Erythroblast (primary cell): ENCODE measurements at places on chromosomes 1 and 21.

DNA sequence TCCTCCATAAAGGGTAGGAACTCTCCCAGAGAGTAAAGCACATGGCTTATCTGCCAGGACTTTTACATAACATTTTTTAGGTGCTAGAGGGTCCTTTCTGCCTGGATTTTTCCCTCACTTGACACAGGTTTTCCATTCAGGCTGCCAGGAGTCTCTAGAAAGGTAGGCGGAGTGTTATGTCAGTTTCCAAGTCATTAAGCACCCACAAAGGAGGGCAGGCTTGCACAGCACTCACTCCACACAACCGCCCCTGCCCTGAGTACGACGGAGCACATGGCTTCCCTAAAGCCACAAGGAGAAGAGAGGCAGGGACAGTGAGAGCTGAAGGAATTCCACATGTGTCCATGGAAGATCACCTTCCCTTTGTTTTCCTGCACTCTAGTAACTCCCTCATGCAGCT lies 55.7 kb downstream of the CAPZB start:
- no peak for DNase-seq

GRCh38 chr1:18012686-18013085 lies 94.9 kb upstream of the IGSF21 start:
- no peak for DNase-seq

- no peak for DNase-seq
These were observed 40.1 kb downstream of the CHAF1B start for GRCh38 chr21:36425286-36425685.

DNA sequence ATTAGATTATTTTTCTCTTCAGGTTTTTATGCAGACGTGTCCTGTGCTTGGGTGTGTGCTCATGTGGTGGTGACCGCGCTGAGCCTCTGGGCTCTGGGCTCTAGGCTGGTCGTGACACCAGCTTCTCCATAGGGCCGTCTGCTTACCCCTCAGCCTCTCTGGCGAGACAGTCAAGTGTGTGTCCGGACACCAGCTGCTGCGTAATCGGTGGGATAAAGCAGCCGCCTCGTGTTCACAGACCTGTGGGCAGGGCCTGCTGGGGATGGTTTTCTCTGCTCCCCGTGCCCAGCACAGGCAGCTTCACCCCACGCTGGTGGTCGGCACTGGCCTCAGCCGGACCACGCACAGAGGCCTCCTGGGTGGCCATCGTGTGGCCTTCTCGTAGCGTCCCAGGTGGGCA lies 33.6 kb upstream of the DIP2A start:
- no peak for DNase-seq

DNA sequence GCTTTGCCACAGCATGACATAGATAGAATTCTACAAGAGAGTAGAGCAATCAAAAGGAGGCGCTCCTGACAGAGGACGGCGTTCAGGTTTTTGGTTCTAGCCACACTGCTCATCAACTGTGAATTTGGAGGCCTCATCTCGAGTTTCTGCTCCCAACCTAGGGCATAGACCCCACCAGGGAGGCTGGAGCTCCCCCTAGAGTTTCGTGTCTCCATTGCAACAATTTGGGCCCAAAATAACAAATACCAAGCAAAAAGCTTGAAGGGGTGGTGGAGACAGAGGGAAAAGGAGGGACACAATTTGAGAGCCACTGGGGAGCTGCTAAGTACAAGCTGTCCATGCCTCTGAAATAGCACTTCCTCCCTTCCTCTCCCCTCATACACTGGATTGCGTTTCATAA lies 297.0 kb downstream of the GPATCH2 start:
- DNase-seq: peak; percentile 26

GRCh38 chr1:89821322-89822108 lies 683 bp downstream of the LRRC8D start:
- peak; percentile 71 for DNase-seq

- no peak for DNase-seq
These were observed 15.2 kb upstream of the GJB5 start for GRCh38 chr1:34739613-34740012.

DNA sequence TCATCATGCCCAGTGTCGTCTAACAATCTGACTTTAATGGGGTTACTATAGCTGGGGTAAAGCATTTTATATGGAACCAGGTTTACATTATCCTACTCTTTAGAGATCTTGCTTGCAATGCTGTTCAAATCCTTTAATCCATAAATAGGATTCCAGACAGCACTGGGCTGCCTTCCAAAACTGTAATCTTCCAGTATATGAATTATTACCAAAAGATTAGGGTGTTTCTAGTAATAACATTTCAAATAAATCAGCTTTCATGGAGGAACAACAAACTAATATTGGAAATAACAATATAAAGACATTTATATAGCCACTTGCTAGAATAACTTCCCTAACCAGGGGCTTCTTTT lies 88.6 kb upstream of the PLXNA2 start:
- no peak for DNase-seq

- no peak for DNase-seq
These were observed 13.6 kb downstream of the FHAD1 start for GRCh38 chr1:15260418-15261154.

DNA sequence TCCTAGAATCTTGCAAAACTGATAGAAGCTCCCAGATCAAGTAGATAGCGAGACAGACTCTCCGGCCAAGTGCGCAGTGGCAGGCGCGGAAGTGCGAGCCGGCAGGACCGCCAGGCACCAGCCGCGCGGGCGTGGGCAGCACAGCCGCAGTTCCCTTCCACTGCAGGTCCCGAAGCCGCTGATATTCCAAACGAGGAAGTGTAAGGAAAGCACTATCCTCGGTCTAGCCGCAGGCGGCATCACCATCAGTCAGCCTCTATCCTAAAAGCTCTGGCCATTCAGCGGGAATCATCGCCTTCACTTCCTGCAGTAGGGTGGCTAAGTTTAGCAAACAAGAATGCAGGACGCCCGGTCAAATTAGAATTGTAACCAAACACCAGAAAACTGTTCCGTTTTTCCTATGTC lies 710 bp downstream of the GLRX2 start:
- DNase-seq: peak; percentile 60

GRCh38 chr21:22898051-22898665 lies 1899.9 kb downstream of the NCAM2 start:
- DNase-seq: no peak

DNA sequence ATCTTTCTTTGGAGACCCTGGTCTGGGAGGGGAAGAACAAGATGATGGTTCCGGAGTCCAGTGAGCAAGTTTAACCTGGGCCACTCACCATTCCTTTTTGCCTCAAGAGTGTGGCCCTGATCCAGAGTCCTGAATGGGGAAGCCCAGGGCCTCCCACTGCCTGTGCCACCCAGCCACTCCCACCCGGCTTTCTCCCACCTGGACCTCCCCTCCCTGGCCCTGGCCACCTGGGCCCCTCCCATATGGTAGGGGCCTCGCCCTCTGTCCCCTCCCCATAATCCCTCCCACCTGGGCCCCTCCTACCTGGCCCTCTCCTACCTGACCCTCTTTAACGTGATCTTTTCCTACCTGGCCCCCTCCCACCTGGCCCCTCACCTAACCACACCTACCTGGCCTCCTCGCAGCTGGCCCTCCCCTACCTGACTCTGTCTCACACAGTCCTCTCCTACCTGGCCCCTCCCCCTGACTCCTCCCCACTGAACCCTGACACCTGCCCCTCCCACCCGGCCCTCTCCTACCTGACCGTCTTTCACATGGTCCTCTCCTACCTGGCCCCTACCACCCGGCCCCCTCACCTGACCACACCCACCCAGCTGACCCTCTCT lies 220.7 kb upstream of the VAMP3 start:
- DNase-seq: no peak

- no peak for DNase-seq
These were observed 80.6 kb upstream of the RAVER2 start for GRCh38 chr1:64664299-64664698.

GRCh38 chr1:3068564-3069431 lies at the start of gene PRDM16:
Gene PRDM16 (plus strand): TSS chr1:3069203. CDS start chr1:3069260, 57 bp downstream.
- DNase-seq: peak; percentile 45

DNA sequence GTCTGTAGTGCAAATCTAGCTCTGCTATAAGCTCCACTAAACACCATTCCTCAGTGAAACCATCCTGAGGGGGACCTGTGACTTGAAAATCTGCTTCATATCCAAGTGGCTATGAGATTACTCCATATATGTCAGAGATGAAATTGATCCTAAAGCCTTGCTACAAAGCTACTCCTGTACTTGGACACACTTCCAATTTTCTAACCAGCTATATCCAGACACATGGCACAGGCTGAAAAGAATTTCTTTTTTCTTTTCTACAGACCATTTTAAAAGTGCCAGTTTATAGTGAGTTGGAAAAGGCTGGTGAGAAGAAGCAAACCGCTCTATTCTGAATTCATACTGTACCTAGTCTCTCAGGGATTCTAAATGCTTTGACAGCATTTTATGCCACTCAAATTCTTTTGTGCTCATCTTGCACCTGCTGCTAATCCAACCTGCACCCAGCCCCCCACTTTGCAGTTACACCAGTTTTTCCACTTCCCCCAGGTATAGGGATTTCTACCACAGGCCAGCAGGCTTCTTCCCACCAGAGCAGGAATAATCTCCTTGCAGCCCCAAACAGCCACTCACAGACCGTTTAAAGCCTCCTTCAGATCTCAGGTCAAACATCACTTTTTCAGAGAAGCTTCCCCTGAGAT lies 112.5 kb downstream of the RERE start:
- DNase-seq: no peak

DNA sequence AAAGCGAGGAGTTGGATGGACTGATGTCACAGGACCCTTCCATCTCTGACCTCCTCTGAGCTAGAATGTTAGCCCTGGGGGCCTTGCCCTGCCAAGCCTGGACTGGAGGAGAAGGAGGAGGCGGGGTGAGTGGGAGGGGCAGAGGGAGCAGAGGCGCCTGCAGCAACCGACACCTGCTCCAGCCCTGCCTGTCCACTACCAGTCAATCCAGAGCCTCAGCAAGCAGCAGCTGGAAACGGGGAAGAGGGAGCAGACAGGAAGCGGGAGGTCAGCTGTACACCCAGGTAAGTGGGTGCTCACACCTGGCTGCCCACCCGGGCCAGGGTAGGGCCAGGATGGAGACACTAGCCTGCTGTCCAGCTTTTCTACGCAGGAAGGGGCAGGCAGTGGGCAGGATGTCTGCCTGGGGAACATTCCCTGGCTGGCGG lies at the start of gene IGFN1:
Gene IGFN1, plus strand, starts transcription at position 201 of the 428 bp plus-strand sequence. CDS start 2,470 bp downstream, outside the sequence.
- no peak for DNase-seq

GRCh38 chr1:236913371-236914037 lies 90.7 kb downstream of the MT1HL1 start:
- DNase-seq: peak; percentile 96

- no peak for DNase-seq
These were observed 104.4 kb downstream of the PTPN14 start for GRCh38 chr1:214446772-214447556.
